Neural crest cell (in vitro differentiated cells): ENCODE measurements at places on chromosomes 6 and 20.

DNA sequence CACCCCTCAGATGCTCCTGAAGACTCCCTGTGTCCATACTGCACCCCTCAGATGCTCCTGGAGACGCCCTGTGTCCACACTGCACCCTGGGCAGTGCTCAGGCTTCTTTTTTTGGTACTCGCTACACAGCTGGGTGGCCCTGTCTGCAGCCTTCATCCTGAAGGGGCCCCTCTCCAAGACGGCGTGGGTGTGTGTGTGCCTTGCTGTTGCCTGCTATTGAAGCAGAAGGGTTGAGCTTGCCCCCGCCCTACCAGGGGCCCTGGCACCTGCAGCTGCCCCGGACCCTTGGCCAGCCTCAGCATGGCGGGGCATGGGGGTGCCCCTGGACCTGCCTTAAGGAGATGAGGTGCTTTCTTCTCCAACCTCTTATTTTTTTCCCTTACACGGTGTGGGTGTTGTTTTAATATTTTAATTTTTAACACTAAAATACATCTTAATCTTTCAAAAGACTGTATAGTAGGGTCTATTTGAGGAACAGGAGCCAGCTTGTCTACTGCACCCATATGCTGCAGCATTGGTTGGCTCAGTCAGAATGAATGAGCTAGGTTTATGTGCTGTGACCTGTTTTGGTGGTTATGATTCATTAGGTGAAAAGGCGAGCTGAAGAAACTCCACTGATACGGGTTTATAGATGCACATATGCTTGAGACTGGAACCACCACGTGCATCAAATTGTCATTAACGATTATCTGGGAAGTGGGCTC is 135.9 kb downstream of the AGPAT4 start:
- no peak for DNase-seq

DNA sequence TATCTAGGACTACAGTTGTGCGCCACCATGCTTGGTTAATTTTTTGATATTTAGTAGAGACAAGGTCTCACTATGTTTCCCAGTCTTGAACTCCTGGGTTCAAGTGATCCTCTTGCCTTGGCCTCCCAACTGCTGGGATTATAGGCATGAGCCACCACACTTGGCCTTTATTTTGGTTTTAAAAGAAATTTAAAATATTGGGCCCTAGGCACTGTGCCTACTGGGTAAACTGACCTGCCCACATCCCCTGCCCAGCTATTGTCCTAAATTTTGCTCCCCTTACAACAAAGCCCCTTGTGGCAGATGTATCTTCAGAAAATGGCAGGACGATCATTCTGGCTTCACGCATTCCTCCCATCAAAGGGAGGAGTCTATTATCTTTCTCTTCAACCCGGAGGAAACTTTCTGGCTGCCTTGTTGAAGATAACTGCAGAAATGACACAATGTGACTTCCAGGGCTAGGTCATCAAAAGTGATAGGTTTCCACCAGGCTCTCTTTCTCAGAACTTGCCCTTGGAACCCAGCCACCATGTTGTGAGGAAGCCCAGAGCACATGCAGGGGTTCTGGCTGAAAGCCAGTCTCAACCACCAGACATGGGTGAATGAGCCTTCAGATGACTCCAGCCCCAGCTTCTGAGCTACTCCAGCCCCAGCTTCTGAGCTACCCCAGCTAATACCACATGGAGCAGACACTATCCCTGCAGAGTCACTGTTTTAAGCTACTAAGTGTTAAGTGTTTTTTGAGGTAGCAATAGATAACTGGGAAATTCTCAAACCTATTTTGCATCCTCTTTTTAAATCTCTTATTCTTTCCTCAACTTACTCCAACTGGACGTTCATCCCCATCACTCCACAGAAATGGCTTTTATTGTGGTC is 4.6 kb upstream of the GUCA1B start:
- no peak for DNase-seq

- no peak for DNase-seq
Observed at GRCh38 chr6:82963191-82963925, 102.3 kb downstream of the UBE3D start.

DNA sequence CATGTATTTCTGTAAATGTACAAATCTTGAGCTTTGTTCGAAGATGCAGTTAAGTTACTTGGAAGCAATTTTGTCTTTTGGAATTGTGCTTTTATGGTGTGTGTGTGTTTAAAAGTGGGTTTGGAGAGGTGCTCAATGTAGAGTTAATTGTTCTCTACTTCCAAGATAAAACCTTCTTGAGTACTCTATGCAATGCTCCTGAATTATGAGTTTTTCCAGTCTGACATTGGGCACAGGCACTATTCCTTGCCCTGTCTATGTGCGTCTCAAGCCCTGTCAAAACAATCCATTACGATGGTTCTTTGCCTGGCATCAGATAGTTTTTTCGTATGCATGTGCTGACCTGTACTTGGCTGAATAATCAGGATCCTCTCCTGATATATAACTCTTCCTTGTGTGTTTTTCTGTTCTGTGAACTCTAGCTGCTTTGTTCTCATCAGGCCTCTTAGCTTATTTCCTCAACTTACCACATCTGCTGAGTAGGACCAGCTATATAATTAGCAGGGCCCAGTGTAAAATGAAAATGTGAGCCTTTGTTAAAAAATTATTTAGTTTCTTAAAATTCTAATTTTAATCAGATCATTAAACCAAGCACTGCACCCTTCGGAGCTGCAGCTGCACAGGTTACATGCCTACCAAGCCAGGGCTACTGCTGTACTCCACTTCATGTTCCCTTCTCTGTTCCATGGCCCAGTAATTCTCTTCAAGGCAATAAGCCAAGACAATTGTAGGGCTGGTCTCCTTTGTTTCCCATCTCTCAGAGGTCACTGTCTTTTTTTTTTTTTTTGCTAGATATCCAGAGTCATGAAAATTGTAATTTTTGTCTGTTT is 160.1 kb downstream of the ZFAND3 start:
- DNase-seq: no peak

GRCh38 chr20:24752612-24753011 is 196.5 kb upstream of the CST7 start:
- no peak for DNase-seq

DNA sequence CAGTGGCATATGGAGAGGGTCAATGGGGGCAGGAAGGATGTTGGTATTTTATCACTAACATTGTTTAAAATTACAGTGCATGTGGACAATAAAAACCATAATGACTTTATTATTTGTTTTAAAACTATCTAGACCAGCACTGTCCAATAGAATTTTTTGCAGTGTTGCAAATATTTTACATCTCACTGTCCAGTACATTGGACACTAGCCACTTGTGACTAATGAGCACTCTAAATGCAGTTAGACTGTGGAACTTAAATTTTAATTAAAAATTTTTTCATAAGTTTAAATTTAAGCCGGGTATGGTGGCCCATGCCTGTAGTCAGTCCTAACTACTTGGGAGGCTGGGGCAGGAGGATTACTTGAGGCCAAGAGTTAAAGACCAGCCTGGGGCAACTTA is 101.7 kb downstream of the DTD1 start:
- DNase-seq: no peak

- DNase-seq: no peak
Observed at GRCh38 chr6:63936399-63936798, 300.8 kb downstream of the PHF3 start.

DNA sequence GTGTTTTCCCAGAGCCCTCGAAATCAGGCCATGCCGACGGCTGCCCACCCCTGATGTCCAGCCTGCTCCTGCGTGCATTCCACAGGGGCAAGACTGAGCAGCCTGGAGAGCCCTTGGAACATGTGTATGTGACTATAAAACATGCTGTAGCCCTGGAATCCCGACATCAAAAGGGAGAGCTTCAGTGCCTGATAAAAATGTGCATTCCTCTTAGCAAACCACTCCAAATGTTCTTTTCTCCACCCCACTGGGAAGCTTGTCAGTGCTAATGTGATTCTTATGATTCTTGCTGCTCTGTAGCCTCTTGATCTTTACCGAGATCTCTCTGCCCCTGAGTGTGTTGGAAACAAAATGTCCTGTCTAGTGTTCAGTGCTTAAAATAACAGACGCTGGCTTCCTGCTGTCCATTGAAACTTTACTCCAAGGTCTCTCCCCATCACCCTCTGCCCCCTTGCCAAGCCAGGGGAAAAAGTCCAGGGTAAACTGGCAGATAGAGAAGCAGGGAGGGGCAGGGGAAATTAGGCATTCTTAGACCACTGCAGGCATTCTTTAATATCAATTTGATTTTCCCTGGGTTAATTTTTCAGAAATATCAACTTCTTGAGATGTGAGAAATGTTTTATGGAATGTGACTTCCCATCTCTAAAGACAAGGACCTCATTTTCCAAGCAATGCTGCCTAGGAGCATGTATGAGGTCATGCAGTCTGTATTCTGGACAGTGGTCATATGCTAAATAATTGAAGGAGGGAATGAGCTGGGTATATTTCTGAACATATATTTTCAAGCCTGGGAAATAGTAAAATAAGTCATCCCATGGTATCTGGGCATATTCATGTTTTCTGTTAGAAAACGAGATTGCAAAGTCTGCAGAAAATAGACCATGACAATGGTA is 73.8 kb upstream of the ISM1 start:
- no peak for DNase-seq

DNA sequence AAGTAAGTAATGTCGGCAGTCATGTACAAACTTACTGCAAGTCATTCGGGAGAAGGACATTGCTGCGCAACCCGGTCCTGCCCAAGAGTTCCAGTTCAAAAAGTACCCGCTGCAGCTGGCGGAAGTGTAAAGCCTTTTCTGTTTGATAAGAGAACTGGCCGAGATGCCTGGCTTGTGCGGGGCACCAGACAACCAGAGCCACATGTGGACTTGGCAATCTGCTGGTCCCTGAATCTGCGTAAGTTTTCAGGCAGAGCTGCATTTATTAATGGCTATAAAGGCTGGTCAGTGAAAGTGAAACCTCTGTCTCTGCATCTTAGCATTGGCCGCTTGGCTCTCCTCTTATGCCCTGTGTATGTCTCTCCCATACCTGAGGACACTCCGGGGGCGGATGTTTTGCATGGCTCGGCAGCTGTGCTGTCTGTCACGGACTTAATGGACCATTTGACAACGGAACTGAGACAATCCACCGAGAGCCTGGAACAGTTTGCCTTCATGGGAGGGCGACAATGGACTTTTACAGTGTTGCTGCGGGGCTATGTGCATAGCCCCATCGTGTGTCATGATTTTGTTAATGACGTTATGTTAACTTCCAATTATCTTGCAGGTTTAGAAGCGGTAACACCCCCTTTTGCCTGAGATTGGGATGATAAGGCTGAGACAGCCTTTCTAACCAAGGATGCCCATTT is 19.8 kb upstream of the RGS17 start:
- no peak for DNase-seq

GRCh38 chr6:56570413-56571359 is 72.0 kb downstream of the DST start:
- no peak for DNase-seq

DNA sequence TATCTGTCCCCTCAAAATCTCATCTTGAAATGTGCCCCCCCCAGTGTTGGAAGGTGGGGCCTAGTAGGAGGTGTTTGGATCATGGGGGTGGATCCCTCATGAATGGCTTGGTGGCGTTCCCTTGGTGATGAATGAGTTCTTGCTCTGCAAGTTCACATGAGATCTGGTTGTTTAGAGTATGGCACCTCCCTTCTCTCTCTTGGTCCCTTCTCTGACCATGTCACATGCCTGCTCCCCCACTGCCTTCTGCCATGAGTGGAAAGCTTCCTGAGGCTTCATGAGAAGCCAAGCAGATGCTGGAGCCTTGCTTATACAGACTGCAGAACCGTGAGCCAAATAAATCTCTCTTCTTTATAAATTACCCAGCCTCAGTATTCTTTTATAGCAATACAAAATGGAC is 70.9 kb downstream of the MAN1A1 start:
- no peak for DNase-seq

- no peak for DNase-seq
Observed at GRCh38 chr6:140002396-140003022, 628.1 kb upstream of the CITED2 start.

DNA sequence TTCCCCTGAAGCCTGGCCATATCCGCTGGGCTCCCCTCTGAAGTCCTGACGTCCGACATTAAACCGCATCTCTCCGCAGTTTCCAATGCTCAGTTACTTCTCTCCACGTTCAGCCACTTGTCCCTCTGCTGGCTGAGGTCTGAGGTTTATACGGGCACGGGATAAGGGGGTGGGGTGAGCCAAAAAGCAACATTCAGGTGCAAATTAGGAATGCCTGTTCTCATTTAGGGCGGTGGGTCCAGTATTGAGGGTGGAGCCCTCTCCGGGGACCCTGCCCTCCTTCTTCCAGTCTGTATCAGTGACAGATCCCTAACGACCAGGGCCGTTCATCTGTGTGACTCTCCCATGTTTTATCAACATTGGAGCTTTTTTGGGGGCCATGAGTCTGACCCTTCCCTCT is 1454.4 kb downstream of the HACE1 start:
- no peak for DNase-seq
